Right cardiac atrium (tissue), 5 donors: ENCODE measurements at places on chromosomes 16 and 17. TPM values are rescaled to one million over a fixed set of nuclear protein-coding genes. Genes with fewer than 3 reads are reported as not detected.

SRL gene
- polyA plus RNA-seq: 255 TPM

SDR42E2 gene
- polyA plus RNA-seq: not detected

FN3K gene
- 57.6 TPM for polyA plus RNA-seq

KRT23 gene
- polyA plus RNA-seq: not detected

IGSF6 gene
- polyA plus RNA-seq: 0.88 TPM

EIF3CL gene
- 43.7 TPM for polyA plus RNA-seq

RAMP2 gene
- 73.5 TPM for polyA plus RNA-seq

KRTAP2-2 gene
- not detected for polyA plus RNA-seq

KRTAP9-1 gene
- polyA plus RNA-seq: not detected

KCNH4 gene
- 0.14 TPM for polyA plus RNA-seq

AATK gene
- polyA plus RNA-seq: 10.4 TPM

GRIN2A gene
- polyA plus RNA-seq: 2.1 TPM

PERCC1 gene
- 0.18 TPM for polyA plus RNA-seq

TBC1D3K gene
- not detected for polyA plus RNA-seq

GGT6 gene
- polyA plus RNA-seq: not detected

MT4 gene
- not detected for polyA plus RNA-seq

MT1A gene
- 73.4 TPM for polyA plus RNA-seq

NUPR1 gene
- 106 TPM for polyA plus RNA-seq

RCVRN gene
- 0.27 TPM for polyA plus RNA-seq

ZPBP2 gene
- polyA plus RNA-seq: not detected

NUP88 gene
- 38.5 TPM for polyA plus RNA-seq

VAT1L gene
- 7.7 TPM for polyA plus RNA-seq

TSPAN10 gene
- polyA plus RNA-seq: 0.27 TPM

DPEP2NB gene
- polyA plus RNA-seq: not detected

NTN1 gene
- 90.5 TPM for polyA plus RNA-seq

TPPP3 gene
- polyA plus RNA-seq: 64.6 TPM

OR3A3 gene
- polyA plus RNA-seq: not detected

ACTG1 gene
- 410 TPM for polyA plus RNA-seq

GNAO1 gene
- polyA plus RNA-seq: 69.4 TPM

FBXW10 gene
- polyA plus RNA-seq: 0.11 TPM

MYH1 gene
- not detected for polyA plus RNA-seq

BLMH gene
- 11.1 TPM for polyA plus RNA-seq

SYT17 gene
- 0.68 TPM for polyA plus RNA-seq

BCL6B gene
- 6.9 TPM for polyA plus RNA-seq

ABI3 gene
- 4.6 TPM for polyA plus RNA-seq

BAIAP3 gene
- 1.6 TPM for polyA plus RNA-seq

CAPNS2 gene
- polyA plus RNA-seq: 0.20 TPM

CD7 gene
- polyA plus RNA-seq: 0.45 TPM

KRTAP1-1 gene
- not detected for polyA plus RNA-seq

KRT24 gene
- polyA plus RNA-seq: 0.16 TPM

PDILT gene
- not detected for polyA plus RNA-seq

CPNE7 gene
- polyA plus RNA-seq: not detected

IL17C gene
- polyA plus RNA-seq: not detected

SERPINF2 gene
- polyA plus RNA-seq: 1.1 TPM

RPAIN gene
- 46.7 TPM for polyA plus RNA-seq

NEUROD2 gene
- not detected for polyA plus RNA-seq

NOXO1 gene
- polyA plus RNA-seq: 0.29 TPM

FZD2 gene
- 2.4 TPM for polyA plus RNA-seq

STXBP4 gene
- 2.6 TPM for polyA plus RNA-seq

TEKT1 gene
- polyA plus RNA-seq: not detected

CRYBA1 gene
- polyA plus RNA-seq: not detected

TBC1D3E gene
- polyA plus RNA-seq: not detected

PRSS8 gene
- 0.41 TPM for polyA plus RNA-seq

ARL16 gene
- 20.9 TPM for polyA plus RNA-seq

ZFP3 gene
- polyA plus RNA-seq: 5.4 TPM
